Chondrocyte (in vitro differentiated cells): ENCODE measurements at places on chromosomes 16 and 17.

- H3K4me1 ChIP-seq = peaks cover 46% of the 10 kb centered on the region
- no peaks in the 10 kb centered on the region for H3K27me3 ChIP-seq
- H3K27ac ChIP-seq = peak overlapping the region; percentile 78
- DNase-seq = no peak
- H3K4me3 ChIP-seq = no peak overlapping the region
Observed at GRCh38 chr16:22216191-22216831, 10.2 kb downstream of the EEF2K start.

- no peaks in the 10 kb centered on the region for H3K27me3 ChIP-seq
- no peak overlapping the region for H3K4me3 ChIP-seq
- H3K4me1 ChIP-seq = peaks cover 66% of the 10 kb centered on the region
- H3K36me3 ChIP-seq = no peaks in the 10 kb centered on the region
Observed at GRCh38 chr17:901964-902363, 77.6 kb downstream of the NXN start.

DNA sequence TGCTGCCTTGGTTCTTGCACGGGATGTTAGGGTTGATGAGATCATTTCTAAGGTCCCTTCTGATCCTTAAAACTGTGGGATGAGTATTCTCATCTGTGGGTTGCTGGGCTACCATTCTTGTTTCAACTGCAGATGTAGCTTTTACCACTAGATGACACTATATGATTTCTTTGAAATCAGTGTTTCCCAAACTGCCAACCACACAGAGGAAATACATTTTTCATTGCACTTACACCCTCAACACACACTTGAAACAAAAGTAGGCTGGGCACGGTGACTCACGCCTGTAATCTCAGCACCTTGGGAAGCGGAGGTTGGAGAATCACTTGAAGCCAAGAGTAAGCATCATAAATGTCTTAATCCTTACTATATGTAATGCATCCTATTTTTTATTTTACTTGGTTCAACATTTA lies 15.3 kb downstream of the LCMT1 start:
- H3K4me3 ChIP-seq = no peak overlapping the region
- H3K27ac ChIP-seq = peak overlapping the region; percentile 67
- H3K27me3 ChIP-seq = no peaks in the 10 kb centered on the region
- peaks cover 8% of the 10 kb centered on the region for H3K4me1 ChIP-seq
- no peaks in the 10 kb centered on the region for H3K36me3 ChIP-seq

DNA sequence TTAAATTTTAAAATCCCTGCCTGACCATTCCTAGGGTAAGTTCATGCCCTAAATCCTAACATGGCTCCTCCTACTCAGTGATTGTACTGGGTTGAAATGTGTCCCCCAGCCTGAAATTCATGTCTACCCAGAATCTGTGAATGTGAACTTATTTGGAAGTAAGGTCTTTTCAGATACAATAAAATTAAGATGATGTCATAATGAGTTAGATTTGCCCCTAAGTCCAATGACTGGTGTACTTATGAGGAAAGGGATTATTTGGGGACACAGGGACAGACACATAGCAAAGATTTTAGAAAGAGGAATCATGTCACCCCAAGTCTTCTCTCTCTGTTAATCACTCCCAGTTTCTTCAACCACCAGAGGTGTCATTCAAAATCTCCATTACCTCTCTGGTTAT lies 185.3 kb downstream of the HS3ST4 start:
- DNase-seq = no peak
- H3K27ac ChIP-seq = no peak overlapping the region
- H3K36me3 ChIP-seq = no peaks in the 10 kb centered on the region
- no peaks in the 10 kb centered on the region for H3K4me1 ChIP-seq
- no peaks in the 10 kb centered on the region for H3K27me3 ChIP-seq

GRCh38 chr16:47026947-47027346 lies 53.5 kb upstream of the DNAJA2 start:
- H3K36me3 ChIP-seq = no peaks in the 10 kb centered on the region
- H3K27ac ChIP-seq = no peak overlapping the region
- DNase-seq = no peak
- no peak overlapping the region for H3K4me3 ChIP-seq
- H3K4me1 ChIP-seq = no peaks in the 10 kb centered on the region
- H3K27me3 ChIP-seq = no peaks in the 10 kb centered on the region

DNA sequence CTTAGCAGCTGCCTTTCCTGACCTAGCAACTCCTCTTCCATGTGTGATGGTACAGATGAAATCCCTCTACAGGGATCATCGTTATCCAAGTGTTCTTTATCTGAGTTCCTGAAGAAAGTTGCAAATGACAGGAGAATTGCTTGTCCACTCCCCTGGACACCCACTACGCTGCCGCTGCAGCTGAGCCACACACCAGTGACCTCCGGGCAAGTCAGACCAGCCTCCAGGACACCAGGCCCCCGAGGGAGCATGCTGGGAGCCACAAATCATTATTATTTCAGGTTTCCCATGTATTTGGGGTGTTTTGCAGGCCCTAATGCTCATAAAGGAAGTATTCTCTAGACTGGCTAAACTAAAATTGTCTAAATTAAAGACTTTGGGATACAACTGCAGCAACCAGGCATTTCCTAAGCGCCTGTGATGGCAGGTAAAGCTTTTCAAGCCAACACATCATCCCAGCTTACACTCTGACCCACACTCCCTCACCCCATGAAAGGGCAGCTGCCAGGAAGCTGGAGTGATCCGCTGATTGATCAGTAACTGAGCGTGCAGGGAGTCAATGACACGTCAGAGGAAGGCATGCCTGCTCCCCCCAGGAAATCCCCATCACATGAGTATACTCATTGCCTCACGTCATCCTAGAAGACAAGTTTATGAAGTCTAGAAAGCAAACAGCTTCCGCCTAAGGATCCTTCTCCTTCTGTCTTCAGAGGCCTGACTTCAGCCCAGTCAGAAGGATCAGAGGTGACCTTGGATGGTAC lies 14.4 kb downstream of the FA2H start:
- DNase-seq = peak; percentile 47
- H3K36me3 ChIP-seq = peaks cover 1% of the 10 kb centered on the region
- H3K4me3 ChIP-seq = no peak overlapping the region
- peaks cover 27% of the 10 kb centered on the region for H3K27me3 ChIP-seq
- no peaks in the 10 kb centered on the region for H3K4me1 ChIP-seq
- H3K27ac ChIP-seq = no peak overlapping the region

- H3K27ac ChIP-seq = no peak overlapping the region
- DNase-seq = no peak
- no peak overlapping the region for H3K4me3 ChIP-seq
- peaks cover 12% of the 10 kb centered on the region for H3K4me1 ChIP-seq
- H3K27me3 ChIP-seq = peaks cover 19% of the 10 kb centered on the region
Observed at GRCh38 chr16:8572919-8573724, 17.2 kb downstream of the TMEM114 start.

GRCh38 chr17:48556576-48557401 lies 11.9 kb upstream of the HOXB2 start:
- H3K27ac ChIP-seq = no peak overlapping the region
- no peak overlapping the region for H3K4me3 ChIP-seq

- no peak overlapping the region for H3K27ac ChIP-seq
- DNase-seq = no peak
- peaks cover 37% of the 10 kb centered on the region for H3K4me1 ChIP-seq
- H3K36me3 ChIP-seq = peaks cover 47% of the 10 kb centered on the region
Observed at GRCh38 chr17:17153071-17153470, 53.1 kb downstream of the PLD6 start.

DNA sequence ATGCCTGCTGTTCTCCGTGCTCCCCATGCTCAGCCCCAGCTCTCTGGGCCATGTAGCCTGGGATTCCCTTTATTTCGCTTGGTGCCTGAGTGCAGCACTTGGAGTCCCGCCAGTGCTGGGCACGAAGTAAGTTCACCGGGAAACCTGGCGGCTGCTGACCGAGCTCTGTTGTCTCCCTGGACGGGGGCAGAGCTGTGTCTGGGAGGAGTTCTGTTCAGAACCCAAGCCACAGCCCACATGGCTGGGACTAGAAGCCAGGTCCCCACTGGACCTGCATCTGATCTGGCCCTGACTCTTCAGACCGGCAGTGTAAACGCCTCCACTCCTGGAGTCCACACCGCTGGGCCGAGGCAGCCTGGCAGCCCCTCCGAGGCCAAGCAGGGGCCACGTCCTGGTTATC lies 37.5 kb upstream of the CIBAR2 start:
- H3K36me3 ChIP-seq = no peaks in the 10 kb centered on the region
- DNase-seq = no peak
- H3K27ac ChIP-seq = no peak overlapping the region
- H3K4me3 ChIP-seq = no peak overlapping the region
- H3K27me3 ChIP-seq = peaks cover 2% of the 10 kb centered on the region

GRCh38 chr17:76506408-76507345 lies 5.5 kb upstream of the RHBDF2 start:
- DNase-seq = no peak
- H3K4me1 ChIP-seq = peaks cover 7% of the 10 kb centered on the region
- H3K36me3 ChIP-seq = no peaks in the 10 kb centered on the region
- H3K27ac ChIP-seq = no peak overlapping the region
- H3K4me3 ChIP-seq = no peak overlapping the region

DNA sequence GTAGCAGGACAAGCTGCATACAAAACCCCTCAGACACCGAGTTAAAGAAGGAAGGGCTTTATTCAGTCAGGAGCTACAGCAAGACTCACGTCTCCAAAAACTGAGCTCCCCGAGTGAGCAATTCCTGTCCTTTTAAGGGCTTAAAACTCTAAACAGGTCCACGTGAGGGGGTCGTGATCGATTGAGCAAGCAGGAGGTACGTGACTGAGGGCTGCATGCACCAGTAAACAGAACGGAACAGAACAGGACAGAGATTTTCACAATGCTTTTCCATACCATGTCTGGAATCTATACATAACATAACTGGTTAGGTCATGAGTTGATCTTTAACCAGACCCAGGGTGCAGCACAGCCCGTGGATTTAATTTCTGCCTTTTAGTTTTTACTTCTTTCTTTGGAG lies 25.2 kb downstream of the ITGAM start:
- H3K27ac ChIP-seq = no peak overlapping the region
- no peaks in the 10 kb centered on the region for H3K4me1 ChIP-seq
- no peak for DNase-seq
- H3K4me3 ChIP-seq = no peak overlapping the region
- peaks cover 19% of the 10 kb centered on the region for H3K27me3 ChIP-seq

DNA sequence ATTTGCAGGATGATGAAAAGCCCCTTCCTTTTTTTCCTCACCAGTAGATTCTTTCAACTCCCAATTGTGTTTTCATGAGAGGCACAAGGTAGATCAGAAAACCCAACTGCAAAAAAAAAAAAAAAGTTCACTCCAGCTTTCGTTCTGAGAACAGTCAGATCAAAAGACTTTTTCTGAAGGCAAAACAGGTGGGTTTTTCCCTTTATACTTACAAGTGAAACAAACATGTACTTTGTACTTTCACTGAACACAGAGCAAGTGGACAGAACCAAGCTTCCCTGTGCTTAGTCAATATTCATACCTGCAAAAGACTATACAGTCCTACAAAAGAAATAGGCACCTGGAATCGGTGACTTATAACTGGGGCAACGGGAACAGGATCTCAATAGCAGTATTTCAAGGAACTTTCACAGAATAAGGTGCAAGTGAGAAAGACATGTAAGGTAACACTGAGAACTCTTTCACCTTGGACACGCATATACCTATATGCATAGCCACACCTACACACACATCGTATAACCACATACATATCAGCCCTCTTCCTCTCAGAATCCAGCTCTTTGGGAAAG lies 54.1 kb downstream of the TOX3 start:
- DNase-seq = no peak
- no peak overlapping the region for H3K27ac ChIP-seq
- H3K36me3 ChIP-seq = no peaks in the 10 kb centered on the region
- no peak overlapping the region for H3K4me3 ChIP-seq

DNA sequence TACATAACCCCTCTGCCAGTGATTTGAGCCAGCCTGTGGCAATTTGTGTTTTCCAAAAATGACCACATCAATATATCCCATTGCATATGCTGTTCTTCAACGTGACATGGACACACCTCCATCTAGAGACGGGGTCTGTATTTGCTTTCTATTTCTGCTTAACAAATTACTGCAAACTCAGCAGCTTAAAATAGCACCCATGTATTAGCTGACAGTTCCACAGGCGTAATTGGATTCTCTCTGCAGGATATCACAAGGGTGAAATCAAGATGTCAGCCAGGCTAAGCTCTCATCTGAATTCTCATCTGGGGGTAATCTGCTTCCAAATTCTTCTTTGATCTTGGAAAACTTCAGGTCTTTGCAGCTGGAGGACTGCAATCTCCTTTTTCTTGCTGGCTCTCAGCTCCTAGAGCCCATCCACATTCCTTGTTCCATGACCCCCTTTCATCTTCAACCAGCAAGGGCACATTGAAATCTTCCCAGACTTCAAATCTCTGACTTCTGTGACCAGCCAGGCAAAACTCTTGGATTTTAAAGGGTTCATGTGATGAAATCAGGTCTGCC lies 8.2 kb downstream of the KRT9 start:
- DNase-seq = no peak
- no peaks in the 10 kb centered on the region for H3K4me1 ChIP-seq
- H3K27ac ChIP-seq = no peak overlapping the region
- H3K27me3 ChIP-seq = peaks cover 59% of the 10 kb centered on the region

- peaks cover 8% of the 10 kb centered on the region for H3K4me1 ChIP-seq
- DNase-seq = no peak
- H3K27me3 ChIP-seq = no peaks in the 10 kb centered on the region
- no peak overlapping the region for H3K27ac ChIP-seq
- H3K36me3 ChIP-seq = peaks cover 3% of the 10 kb centered on the region
Observed at GRCh38 chr16:69003500-69003899, 102.0 kb upstream of the HAS3 start.

DNA sequence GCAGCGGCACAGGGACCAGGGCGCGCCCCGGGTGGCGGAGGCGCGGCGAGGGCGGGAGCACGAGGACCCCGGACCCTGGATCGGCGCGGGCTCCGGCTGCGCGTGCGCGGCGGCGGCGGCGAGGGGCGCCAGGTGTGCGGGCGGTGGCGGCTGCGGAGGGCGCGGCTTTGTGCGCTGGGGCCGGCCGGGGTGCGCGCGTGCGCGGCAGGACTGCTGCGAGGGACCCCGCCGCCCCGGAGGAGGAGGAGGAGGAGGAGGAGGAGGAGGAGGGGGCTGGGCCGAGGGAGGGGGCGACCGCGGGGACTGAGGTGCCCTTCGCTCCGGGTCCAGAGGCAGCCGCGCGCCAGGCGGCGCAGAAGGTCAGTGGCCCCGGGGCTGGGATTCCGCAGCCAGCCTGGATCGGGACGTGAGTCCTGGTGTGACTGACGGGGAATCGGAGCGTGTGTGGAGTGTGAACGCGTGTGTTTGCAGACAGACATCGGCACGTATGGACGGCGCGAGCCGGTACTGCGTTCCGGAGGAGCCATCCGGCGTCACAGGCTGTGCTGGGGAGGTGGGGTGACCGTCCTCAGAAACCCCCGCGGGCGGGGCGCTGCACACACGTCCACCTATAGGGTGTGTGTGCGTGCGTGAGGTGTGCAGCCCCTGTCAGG lies 19.5 kb upstream of the RAP1GAP2 start:
- peaks cover 4% of the 10 kb centered on the region for H3K4me1 ChIP-seq
- no peaks in the 10 kb centered on the region for H3K36me3 ChIP-seq
